ENCODE measurements at places on chromosomes 1 and 21.

GRCh38 chr1:53968125-53968513, 22.0 kb downstream of the LRRC42 start:
- no peak for DNase-seq

GRCh38 chr1:173409613-173410012, 67.5 kb upstream of the PRDX6 start:
- DNase-seq: no peak

DNA sequence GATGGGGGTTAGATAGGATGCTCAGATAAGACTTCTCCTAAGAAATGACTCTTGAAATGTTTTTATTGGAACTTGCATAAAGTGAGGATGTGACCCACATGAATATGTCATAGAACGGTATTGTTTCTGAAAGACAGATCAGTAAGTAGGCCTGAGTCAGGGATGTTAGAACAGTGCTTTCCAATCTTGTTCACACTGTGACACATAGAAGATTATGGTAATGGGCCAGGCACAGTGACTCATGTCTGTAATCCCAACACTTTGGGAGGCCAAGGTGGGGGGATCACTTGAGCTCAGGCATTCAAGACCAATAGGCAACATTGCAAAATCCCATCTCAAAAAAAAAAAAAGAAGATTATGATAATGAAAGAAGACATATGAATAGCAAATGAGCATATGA, 32.9 kb downstream of the FMO4 start:
- no peak for DNase-seq

- DNase-seq: peak; percentile 2
Measured at GRCh38 chr1:234069760-234070159, 165.3 kb downstream of the SLC35F3 start.

GRCh38 chr1:155598842-155599331, 11.1 kb upstream of the MSTO1 start:
- DNase-seq: no peak

GRCh38 chr1:113812661-113813135, 422 bp upstream of the RSBN1 start:
- no peak for DNase-seq

DNA sequence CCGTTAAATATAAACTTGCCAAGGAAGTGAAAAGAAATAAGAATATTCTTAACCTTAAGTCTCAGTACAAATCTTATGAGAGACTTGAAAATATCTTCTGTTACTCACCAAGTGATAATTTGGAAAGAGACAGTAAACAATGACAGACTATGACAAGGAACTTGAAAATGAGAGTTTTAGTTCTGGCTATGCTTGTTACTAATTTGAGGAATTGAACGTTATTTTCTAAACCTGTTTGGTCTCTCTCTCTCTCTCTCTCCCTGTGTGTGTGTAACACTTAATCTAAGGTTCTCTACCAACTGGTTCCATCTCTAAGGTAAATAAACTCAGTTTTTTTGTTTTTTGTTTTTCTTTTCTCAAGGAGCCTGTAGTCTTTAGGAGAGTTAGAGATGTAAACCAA, 161.8 kb downstream of the AMY1C start:
- no peak for DNase-seq

GRCh38 chr1:201883786-201884185, 4.9 kb upstream of the SHISA4 start:
- no peak for DNase-seq
